ENCODE measurements at places on chromosomes 3 and 15.

GRCh38 chr3:117666325-117666724, 956.7 kb downstream of the TUSC7 start:
- no peak for DNase-seq

GRCh38 chr3:97010881-97011657, 196.7 kb downstream of the EPHA6 start:
- DNase-seq = no peak

DNA sequence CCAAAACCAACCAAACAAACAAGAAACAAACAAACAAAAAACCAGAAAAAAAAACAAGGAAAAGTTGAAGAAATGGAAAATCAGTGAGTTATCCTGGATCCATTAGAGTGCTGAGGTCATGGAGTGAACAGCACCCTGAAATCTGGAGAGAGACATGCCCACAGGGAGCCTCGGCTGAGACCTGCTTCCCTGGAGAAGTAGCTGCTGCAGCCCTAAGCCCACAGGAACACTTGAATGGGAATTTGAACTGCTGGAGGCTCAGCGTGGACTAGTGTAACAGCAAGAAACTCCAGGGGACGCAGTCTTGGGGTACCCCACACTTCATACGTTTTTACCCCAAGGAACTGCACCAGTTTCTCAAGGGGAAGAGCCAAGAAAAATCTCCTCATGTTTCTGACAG, 144.1 kb upstream of the UBE3A start:
- DNase-seq = no peak

- no peak for DNase-seq
Measured at GRCh38 chr3:4520033-4520816, 27.1 kb downstream of the ITPR1 start.

DNA sequence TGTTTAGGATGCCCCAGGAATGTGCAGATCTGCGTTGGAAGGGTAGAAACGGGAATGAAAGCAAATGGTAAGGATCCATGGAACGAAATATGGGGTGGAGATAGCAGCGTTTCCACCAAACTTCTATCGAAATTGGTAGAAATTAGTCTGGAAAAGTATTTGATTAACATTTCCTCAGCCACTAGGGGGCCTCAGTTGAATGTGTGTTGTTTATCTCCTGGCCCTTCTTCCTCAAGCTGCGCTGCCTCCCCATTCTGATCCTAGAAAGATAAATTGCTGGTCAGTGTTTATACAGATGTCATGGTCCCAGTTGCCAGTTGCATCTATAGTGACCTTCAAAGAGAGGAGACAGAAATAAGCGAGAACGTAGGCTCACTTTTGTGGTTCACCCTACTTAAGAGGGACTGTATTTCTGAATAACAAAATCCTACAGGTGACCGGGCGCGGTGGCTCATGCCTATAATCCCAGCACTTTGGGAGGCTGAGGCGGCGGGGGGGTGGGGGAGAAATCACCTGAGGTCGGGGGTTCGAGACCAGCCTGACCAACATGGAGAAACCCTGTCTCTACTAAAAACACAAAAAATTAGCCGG, 457.1 kb downstream of the SQOR start:
- no peak for DNase-seq

DNA sequence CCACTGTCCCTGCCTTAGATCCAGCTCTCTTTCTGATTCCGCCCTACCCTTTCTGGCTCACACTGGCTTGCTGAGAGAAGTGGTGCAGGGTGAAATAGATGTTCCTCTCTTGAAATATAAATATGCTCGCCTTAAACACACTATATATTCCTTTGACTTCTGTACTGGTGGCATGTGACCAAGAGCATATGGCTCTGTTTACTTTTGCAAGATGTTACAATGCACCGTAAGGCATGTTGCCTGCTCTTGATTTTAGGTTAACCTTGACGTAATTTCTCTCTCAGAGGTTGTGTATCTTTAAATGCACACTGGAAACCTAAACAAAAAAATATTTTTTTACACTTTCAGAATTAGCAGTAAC, 749 bp downstream of the RSRC1 start:
- DNase-seq = no peak

Data from activated CD8-positive, alpha-beta memory T cell treated with anti-CD3 and anti-CD28 coated beads for 4 hours (primary cell).